Stomach (tissue), 19 donors: ENCODE measurements at places on chromosomes 1 and 21. TPM values are rescaled to one million over a fixed set of nuclear protein-coding genes. Genes with fewer than 3 reads are reported as not detected.

Gene NIBAN1
- 208 TPM for total RNA-seq

Gene PCSK9
- total RNA-seq: 2.7 TPM

Gene ANP32E
- 16.2 TPM for total RNA-seq

Gene IL12RB2
- total RNA-seq: 1.2 TPM

Gene ATP13A2
- 125 TPM for total RNA-seq

Gene LCE1B
- not detected for total RNA-seq

Gene RGS18
- 4.0 TPM for total RNA-seq

Gene FAM3B
- 95.3 TPM for total RNA-seq

Gene CHAF1B
- 0.29 TPM for total RNA-seq

Gene GART
- total RNA-seq: 74.7 TPM

Gene FMN2
- total RNA-seq: 3.3 TPM

Gene PRKAA2
- 9.0 TPM for total RNA-seq

Gene FTCD
- not detected for total RNA-seq

Gene GUCA2A
- 1.8 TPM for total RNA-seq

Gene CD164L2
- not detected for total RNA-seq

Gene MLLT11
- 0.72 TPM for total RNA-seq

Gene ZNF670
- total RNA-seq: 10.6 TPM

Gene CSMD2
- total RNA-seq: 0.43 TPM

Gene ASCL5
- not detected for total RNA-seq

Gene MYBPHL
- total RNA-seq: not detected

Gene LRRC8B
- 15.2 TPM for total RNA-seq

Gene RNU1-3
- total RNA-seq: under 0.01 TPM

Gene CAPN8
- total RNA-seq: 428 TPM

Gene PROK1
- not detected for total RNA-seq

Gene GBP6
- total RNA-seq: not detected

Gene NR5A2
- total RNA-seq: 227 TPM

Gene SLC44A3
- total RNA-seq: 21.3 TPM

Gene FAM72B
- total RNA-seq: not detected

Gene RIPK4
- total RNA-seq: 11.2 TPM

Gene CTSE
- total RNA-seq: 70.6 TPM

Gene CLEC20A
- not detected for total RNA-seq

Gene L1TD1
- 2.2 TPM for total RNA-seq

Gene SYTL1
- total RNA-seq: 65.1 TPM

Gene SZT2
- total RNA-seq: 56.7 TPM

Gene RGL1
- 13.4 TPM for total RNA-seq

Gene GBP3
- total RNA-seq: 57.7 TPM

Gene RAP1GAP
- 67.7 TPM for total RNA-seq

Gene KIF14
- 1.2 TPM for total RNA-seq

Gene NAV1
- total RNA-seq: 17.3 TPM

Gene OR14K1
- not detected for total RNA-seq

Gene TBX15
- not detected for total RNA-seq

Gene PHGDH
- 2.3 TPM for total RNA-seq

Gene VWA1
- 37.7 TPM for total RNA-seq

Gene NUP133
- total RNA-seq: 27.2 TPM

Gene NAXE
- 52.7 TPM for total RNA-seq
